Brain microvascular endothelial cell (primary cell): ENCODE measurements at places on chromosomes 7 and 10.

- no peak for DNase-seq
Observed at GRCh38 chr7:81482600-81483186, 287.2 kb downstream of the HGF start.

DNA sequence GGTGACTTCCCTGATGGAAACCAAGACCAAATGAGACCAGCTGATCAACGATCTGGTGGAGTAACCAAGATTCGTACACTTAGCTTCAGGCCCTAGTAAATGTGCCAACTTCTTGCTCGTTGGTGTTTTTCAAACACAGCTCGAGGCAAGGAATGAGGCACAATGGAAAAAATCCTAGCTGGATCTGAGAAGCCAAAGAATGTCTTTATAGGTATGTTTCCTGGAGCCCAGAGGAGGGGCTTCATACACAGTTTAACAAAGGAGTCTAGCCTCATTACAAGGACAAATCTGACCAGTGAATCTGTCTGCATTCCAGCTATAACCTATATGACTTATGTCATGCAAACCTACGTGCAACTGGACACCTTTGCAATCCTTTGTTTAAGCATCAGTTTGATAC is 3.7 kb downstream of the COL17A1 start:
- DNase-seq: no peak

DNA sequence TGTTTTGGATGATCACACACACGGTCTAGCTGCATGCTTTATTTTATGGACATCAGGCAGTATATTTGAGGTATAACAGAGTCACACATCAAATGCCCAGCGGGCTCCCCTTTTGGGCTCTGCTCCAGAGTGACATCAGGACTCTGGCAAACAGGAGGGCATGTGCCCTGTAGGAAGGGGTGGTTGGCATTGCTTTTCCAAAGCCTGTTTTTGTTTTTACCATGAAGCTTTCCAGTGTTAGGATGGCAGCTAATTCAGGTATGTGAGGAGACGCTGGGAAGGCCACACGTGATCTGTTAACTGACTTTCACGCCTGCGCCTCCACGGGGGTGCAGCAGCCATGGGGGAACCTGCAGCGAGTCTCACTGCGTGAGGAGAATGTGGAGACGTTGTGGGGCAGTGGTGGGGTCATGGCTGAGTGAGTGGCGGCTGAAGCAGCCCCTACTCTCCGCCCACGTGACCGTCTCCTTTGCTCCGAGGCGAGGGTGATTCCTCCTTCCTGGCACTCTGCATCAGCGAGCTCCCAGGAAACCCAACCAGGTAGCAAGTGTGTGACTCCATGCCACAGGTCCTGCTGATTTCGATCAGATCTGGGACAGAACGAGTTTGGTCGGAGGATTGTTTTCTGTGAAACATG is 117.7 kb downstream of the ANKRD61 start:
- no peak for DNase-seq

GRCh38 chr7:91165006-91165845 is 99.0 kb upstream of the FZD1 start:
- DNase-seq: peak; percentile 65

- peak; percentile 89 for DNase-seq
Observed at GRCh38 chr7:3217166-3217565, 83.9 kb upstream of the SDK1 start.

DNA sequence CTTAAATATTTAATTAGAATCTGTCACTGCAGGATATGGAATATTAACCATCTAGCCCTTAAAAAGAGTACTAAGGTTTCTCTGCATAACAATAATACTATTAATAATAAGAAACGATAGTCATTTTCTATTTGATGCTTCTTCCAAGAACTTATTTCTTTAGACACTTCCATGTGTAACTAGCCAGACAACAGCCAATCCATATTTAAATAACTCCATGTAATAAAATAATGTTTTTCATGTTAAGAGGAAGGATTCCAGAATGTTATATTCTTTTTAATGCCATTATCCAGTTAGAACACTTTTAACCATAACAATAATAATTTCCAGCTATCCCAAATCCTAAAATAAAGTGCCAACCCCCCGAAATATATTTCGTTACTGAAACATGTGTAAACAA is 170.1 kb upstream of the WNT16 start:
- no peak for DNase-seq
